ENCODE measurements at places on chromosomes 3 and 15. TPM values are rescaled to one million over a fixed set of nuclear protein-coding genes. Genes with fewer than 3 reads are reported as not detected.

The MST1 gene
- polyA plus RNA-seq, result 0.28 TPM

The CFAP44 gene
- polyA plus RNA-seq, result 0.08 TPM

The ENTPD3 gene
- polyA plus RNA-seq, result not detected

The COL6A5 gene
- polyA plus RNA-seq, result not detected

The MCTP2 gene
- 7.3 TPM for polyA plus RNA-seq

The FAM227B gene
- polyA plus RNA-seq, result 0.49 TPM

The TMEM212 gene
- polyA plus RNA-seq, result not detected

The NGLY1 gene
- 33.4 TPM for polyA plus RNA-seq

The ISLR2 gene
- polyA plus RNA-seq, result not detected

The ISLR gene
- not detected for polyA plus RNA-seq

The FBXL2 gene
- not detected for polyA plus RNA-seq

The COL6A6 gene
- not detected for polyA plus RNA-seq

The LRRC2 gene
- polyA plus RNA-seq, result not detected

DNA sequence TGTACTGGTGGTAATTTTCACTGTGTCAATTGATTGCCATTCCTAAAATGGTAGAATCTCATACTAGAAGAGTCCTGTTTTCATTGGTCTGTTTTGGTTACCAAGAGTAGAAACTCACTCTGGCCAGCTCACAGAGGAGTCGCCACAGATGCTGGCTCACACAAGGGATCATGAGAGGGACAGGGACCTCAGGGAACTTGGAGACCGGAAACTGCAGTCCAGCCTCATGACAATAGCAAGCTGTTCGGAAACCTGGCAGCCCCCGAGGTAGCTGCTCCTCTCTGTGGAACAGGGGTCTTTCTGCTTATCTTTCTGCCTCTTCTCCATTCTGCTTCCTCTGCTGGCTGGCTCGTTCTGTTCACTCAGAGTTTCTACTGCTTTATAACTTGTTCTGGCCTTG is 192.9 kb downstream of the PLCL2 start:
- no peak for DNase-seq

DNA sequence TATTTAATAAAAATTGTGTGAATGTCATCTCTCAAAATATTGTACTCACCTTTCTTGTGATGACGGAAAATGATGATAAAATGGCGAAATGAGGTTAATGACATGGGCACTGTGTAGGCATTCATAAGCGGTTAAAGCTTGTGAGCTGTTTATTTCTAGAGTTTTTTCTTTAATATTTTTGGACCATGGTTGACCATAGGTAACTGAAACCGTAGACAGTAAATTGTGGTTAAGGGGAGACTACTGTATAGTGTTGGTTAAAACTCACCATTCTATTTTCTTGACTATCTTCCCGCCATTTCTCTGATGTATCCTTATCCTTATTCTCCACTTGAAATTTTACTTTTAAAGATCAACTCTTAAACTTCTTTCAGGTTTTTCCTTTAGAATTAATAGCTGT is 14.5 kb downstream of the RNF111 start:
- DNase-seq, result no peak

DNA sequence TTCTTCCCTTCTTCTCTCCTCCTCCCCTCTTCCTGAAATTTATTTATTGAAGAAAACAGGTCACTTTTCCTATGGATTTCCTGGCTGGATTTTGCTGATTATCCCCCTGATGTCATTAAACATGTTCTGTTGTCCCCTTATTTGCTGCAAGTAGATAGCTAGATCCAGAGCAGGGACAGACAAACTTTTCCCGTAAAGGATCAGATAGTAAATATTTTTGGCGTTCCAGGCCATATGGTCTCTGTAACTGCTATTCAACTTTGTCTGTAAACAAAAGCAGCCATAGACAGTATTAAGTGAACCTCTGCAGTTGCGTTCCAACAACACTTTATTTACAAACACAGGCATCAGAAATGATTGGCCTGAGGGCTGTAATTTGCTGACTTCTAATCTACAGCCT is 241.3 kb downstream of the NEK10 start:
- DNase-seq, result no peak

DNA sequence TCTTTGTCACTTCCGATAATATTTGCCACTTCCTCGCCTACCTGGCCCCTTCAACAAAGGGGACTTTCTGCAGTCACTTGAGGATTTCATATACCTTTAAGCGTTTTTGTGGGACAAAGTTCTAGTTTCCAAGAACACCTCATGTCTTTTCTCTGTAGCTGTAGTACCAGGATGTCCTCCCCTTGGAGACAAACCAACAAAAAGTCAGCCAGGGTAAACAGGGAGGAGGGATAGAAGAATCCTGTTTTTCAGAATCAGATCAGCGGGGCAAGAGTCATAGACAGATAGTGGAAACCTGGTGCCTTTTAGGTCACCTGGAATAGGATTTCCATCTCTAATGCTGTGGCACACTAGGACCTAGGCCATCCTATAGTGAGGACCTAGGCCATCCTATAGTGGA is 4.5 kb downstream of the LRRC3B start:
- DNase-seq, result no peak

- DNase-seq, result peak; percentile 78
These were observed at the start of gene CYFIP1 for GRCh38 chr15:22980189-22981050. CYFIP1 (minus strand) TSS chr15:22980368; CDS start chr15:22947285, 33,083 bp downstream.

DNA sequence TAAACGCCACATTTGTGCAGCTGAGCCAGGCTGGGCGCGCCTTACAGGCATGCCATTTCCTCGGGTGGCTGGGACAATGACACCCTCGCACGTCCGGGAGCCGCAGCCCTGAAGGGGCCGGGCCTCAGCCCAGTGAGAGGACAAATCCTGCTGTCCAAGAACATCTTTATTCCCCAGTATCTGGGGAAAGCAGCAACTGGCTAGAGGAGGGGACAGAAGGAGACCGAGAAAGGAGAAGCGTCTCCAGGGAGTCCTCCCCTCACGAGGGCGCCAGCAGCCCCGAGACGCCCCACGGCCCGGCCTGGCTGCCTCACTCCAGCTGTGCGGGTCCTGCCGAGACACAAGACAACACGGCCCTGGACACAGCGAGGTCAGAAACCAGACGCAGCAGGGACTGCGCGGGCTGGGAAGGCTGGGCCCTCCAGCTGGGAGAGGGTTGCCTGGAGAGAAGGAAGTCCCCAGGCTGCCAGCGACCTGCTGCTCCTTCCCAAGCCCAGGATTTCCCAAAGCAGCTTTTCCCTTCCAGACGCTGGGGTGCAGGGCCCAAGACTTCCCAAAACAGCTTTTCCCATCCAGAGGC is 130.2 kb downstream of the CHSY1 start:
- DNase-seq, result peak; percentile 53

DNA sequence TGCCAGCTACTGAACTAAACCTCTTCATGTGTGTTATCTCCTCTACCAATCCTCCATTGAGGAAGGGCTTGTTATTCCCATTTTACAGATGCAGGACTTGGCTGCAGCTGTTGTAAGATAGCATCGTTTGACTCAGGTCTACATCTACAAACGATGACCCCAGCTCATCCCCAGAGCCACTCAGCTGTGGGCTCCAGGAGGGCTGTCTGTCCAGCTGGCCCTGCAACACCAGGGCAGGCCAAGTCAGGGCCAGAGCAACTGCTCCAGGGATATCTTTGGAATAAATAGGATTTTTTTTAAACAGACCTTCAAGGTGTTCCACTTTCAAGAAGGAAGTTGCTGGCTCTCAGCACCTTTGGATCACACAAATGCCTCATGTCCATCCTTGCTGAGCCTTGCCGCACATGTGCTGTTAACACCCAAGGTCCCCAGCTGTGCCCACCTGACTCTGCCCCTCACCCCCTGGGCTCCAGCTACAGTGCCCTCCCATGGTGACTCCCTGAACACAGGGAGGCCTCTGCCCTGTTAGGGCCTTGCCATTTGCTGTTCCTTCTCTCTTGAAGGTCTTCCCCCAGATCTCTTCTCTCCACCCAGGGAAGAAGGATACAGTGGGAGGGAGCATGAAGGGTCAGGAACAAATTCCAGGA is 31.0 kb downstream of the ALDH1L1 start:
- no peak for DNase-seq

GRCh38 chr15:93895976-93896770 is 335.2 kb upstream of the MCTP2 start:
- DNase-seq, result no peak

- peak; percentile 75 for DNase-seq
These were observed 885 bp downstream of the CDV3 start for GRCh38 chr3:133574260-133574881.

DNA sequence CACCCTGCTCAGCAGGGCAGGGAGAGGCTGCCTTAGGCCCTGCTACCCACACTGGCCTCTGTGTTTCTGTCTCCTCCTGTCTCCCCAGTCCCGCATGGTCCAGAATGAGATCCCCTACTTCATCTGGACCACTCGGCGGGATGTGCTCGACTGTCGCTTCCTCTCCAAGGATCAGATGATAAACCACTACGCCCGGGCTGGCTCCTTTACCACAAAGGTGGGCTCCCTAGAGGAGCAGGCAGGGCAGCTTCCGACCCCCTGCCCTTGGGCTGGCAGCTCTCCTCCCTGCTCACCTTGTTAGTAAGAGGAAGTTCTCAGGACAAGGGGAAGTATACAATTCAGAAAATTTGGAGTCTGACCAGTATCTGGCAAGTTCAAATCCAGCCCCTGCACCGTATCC is 5.9 kb downstream of the TTLL3 start:
- DNase-seq, result no peak

DNA sequence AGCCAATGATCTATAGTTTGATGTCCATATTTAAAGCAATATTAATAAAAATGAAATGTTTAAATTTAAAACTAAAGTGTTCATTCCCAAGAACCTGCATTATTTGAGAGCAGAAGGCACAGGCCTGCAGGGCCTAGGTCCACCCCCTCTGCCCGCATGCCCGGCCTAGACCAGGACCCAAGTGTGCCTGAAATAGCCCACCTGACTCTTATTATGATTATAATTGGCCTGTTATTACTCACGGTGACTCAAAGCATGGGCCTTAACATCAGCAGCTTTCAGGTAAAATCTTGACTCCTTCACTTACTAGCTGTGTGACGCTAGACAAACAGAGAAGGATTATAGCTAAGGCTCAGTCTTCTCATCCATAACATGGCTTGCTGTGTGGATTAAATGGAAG is 128.8 kb downstream of the PLCL2 start:
- no peak for DNase-seq

GRCh38 chr15:45205192-45205591 is 17.4 kb upstream of the SHF start:
- DNase-seq, result peak; percentile 61

Measured in CD14-positive monocyte (primary cell).